ENCODE measurements at places on chromosomes 2 and 18. TPM values are rescaled to one million over a fixed set of nuclear protein-coding genes. Genes with fewer than 3 reads are reported as not detected.

GRCh38 chr2:240539906-240540305 is 17.9 kb downstream of the ANKMY1 start:
- H3K4me1 ChIP-seq, result no peaks in the 10 kb centered on the region
- no peak overlapping the region for H3K4me3 ChIP-seq
- H3K36me3 ChIP-seq, result peaks cover 36% of the 10 kb centered on the region
- no peaks in the 10 kb centered on the region for H3K27me3 ChIP-seq
- no peak for DNase-seq

GRCh38 chr2:120044336-120044735 is 31.5 kb downstream of the EPB41L5 start:
- DNase-seq, result no peak
- H3K36me3 ChIP-seq, result peaks cover 42% of the 10 kb centered on the region
- H3K4me3 ChIP-seq, result no peak overlapping the region

DNA sequence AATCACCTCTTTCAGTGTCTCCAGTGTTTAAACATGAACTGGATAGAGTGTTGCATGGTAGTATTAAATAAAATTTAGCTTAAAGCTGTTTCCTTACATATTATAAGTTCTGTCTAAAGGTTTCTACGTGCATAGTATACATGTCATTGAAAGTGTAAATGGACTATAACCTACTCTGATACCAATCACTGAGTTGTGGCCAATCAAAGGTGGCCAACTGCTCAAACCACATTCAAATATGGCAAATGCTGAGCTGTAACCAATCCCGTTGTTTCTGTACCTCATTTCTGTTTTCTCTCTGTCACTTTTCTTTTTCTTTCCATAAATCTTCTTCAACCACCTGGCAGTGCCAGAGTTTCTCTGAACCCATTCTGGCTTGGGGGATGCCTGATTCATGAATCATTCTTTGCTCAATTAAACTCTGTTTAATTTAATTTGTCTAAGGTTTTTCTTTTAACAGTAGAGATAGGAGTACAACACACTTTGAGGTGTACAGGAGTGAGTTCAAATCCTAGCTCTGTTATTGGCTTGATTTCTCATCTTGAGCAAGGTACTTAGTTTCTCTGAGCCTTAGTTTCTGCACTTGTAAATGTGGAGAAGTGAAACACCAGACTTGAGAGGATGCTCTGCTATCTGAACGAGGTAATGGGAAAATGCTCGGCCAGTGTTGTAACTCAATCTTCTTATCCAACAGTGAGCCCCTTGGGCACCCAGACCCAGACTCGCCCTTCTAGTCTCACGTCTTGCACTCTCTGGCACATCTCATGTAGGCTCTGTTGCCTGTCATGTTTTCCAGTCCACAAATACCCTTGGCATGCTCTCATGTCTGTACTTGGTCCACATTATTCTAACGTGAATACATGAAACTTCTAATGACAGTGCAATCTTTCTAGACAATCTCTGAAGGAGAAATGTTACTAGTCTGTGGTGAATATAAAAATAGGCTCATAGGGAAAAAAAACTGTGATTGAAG is 228.0 kb downstream of the PIK3C3 start:
- no peaks in the 10 kb centered on the region for H3K27me3 ChIP-seq
- H3K36me3 ChIP-seq, result no peaks in the 10 kb centered on the region
- H3K27ac ChIP-seq, result no peak overlapping the region
- peaks cover 13% of the 10 kb centered on the region for H3K4me1 ChIP-seq
- H3K4me3 ChIP-seq, result no peak overlapping the region
- DNase-seq, result no peak

- no peak for DNase-seq
- H3K27ac ChIP-seq, result no peak overlapping the region
- H3K4me3 ChIP-seq, result no peak overlapping the region
- peaks cover 30% of the 10 kb centered on the region for H3K36me3 ChIP-seq
- no peaks in the 10 kb centered on the region for H3K27me3 ChIP-seq
- H3K4me1 ChIP-seq, result no peaks in the 10 kb centered on the region
These were observed 14.7 kb downstream of the ZNF142 start for GRCh38 chr2:218644721-218645120.

DNA sequence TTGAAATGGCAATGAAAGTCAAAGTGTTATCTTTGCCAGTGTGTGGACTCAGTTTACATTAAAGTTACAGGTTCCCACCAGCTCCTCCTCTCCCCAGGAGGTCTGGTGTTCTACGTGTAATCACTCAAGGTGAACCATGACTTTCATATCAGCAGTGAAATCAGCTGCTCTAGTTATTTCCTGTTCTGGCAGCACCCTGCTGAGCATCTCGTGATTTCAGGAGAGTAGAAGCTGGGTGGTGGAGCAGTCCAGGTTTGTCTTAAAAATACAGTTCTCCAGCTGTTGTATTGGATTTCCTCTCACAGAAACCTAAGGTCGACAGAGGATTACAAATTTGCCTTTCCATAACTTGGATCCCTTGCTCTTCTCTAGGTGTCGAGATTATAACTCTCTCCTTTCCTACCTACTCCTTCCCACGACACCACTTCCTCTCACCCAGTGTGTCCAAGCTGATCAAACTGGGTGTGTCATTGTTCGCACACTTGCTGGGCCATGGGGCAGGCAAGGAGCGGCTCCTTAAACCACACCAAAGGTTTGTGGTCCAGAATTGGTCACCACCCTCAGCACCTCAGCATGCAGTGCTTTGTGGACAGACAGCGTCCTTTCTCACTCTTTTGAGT is 13.0 kb upstream of the ARHGAP25 start:
- no peak for DNase-seq
- H3K27me3 ChIP-seq, result peaks cover 6% of the 10 kb centered on the region
- H3K4me3 ChIP-seq, result no peak overlapping the region
- H3K27ac ChIP-seq, result no peak overlapping the region

- H3K4me1 ChIP-seq, result peaks cover 20% of the 10 kb centered on the region
- no peak overlapping the region for H3K4me3 ChIP-seq
- H3K27ac ChIP-seq, result no peak overlapping the region
- no peaks in the 10 kb centered on the region for H3K36me3 ChIP-seq
- DNase-seq, result no peak
These were observed 684.6 kb upstream of the FANCL start for GRCh38 chr2:58925676-58926081.

- H3K27me3 ChIP-seq, result peaks cover 5% of the 10 kb centered on the region
- H3K4me3 ChIP-seq, result peak within 1 kb of the TSS; percentile 79
- H3K4me1 ChIP-seq, result peaks cover 14% of the 10 kb centered on the region
- peak; percentile 85 for DNase-seq
These were observed at the start of gene ANKRD53 for GRCh38 chr2:70978341-70979179. TSS of gene ANKRD53 (plus strand) at chr2:70978630. CDS start at chr2:70978646, 16 bp downstream.

GRCh38 chr2:239289545-239289944 is 111.3 kb downstream of the HDAC4 start:
- no peaks in the 10 kb centered on the region for H3K27me3 ChIP-seq
- H3K4me3 ChIP-seq, result no peak overlapping the region
- peaks cover 42% of the 10 kb centered on the region for H3K4me1 ChIP-seq
- no peaks in the 10 kb centered on the region for H3K36me3 ChIP-seq

GRCh38 chr18:2612996-2613395 is 41.6 kb downstream of the NDC80 start:
- peaks cover 22% of the 10 kb centered on the region for H3K36me3 ChIP-seq
- H3K27me3 ChIP-seq, result no peaks in the 10 kb centered on the region
- no peak overlapping the region for H3K27ac ChIP-seq

DNA sequence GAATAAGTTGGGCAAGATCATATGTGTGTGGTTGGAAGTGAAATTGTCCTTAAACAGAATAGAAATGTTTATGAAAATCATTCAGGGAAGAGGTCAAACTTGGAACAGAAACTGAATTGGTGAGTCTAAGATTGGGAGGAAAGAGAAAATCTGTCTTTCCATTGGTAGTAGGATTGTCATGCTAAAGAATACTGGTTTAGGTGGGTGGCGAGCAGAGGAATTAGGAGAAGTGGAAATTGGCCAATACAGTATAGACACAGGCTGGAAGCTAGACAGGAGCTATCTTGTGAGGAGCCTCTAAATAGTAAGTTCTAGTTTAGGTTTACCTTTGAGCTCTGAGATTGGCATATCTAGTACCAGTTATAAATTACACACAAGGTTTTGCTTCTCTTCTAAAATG is 80.9 kb upstream of the KYNU start:
- no peak overlapping the region for H3K4me3 ChIP-seq
- H3K27ac ChIP-seq, result peak overlapping the region; percentile 3
- no peaks in the 10 kb centered on the region for H3K36me3 ChIP-seq
- no peaks in the 10 kb centered on the region for H3K27me3 ChIP-seq
- DNase-seq, result no peak

DNA sequence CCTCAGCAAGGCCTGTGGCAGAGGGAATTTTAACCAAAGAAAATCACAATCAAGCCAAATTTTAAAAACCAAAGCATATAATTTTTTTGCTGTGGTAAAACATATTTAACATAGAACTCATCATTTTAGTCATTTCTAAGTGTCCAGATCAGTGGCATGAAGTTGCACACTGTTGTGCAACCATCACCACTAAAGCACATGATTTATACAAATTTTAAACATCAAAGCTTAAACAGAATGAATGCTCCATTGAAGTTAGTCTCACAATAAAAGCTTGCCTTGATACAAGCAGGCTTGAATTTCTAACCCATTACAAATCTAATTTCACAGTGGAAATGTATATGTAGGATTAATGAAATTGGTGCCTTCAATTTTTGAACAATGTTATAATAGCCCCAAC is 31.2 kb downstream of the FTCDNL1 start:
- H3K27ac ChIP-seq, result no peak overlapping the region
- peaks cover 18% of the 10 kb centered on the region for H3K27me3 ChIP-seq
- no peak for DNase-seq
- no peaks in the 10 kb centered on the region for H3K4me1 ChIP-seq
- no peaks in the 10 kb centered on the region for H3K36me3 ChIP-seq

DNA sequence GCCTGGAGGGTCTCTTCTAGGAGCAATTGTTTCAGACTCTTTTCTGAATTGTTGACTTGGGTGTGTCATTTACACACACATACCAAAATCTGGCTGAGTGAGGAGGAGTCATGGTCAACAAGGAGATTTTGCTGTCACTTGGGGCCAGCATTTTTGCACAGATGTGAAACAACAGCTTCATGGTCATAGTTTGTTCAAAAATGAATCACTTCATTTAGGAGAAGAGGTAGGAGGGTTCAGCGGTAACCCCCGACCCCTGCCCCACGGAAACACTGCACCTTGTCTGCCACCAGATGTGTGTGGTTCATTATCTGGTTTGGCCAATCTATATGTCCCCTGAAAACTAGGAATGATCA is 42.2 kb downstream of the LBH start:
- H3K36me3 ChIP-seq, result peaks cover 2% of the 10 kb centered on the region
- H3K27me3 ChIP-seq, result no peaks in the 10 kb centered on the region
- H3K27ac ChIP-seq, result peak overlapping the region; percentile 94
- H3K4me3 ChIP-seq, result no peak overlapping the region

DNA sequence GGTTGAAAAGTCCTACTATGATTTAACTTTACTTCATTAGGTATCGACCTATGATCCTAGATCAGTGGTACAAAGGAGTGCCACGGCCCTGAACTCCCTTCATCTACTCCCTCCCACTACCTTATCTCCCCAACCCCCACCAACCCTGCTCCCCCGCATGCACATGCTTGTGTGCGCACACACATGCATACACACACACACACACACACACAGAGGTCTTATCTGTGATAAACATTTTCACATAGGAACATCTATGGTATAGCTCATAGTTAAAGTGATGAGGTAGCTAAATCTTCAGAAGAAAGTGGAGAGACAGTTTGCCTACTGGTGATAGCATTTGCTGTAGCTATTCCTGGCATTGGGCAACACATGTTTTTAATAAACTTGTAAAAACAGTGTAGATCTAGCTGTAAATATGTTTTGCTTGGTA is 471.3 kb downstream of the ZEB2 start:
- no peak overlapping the region for H3K4me3 ChIP-seq
- no peak for DNase-seq
- H3K27ac ChIP-seq, result peak overlapping the region; percentile 8

DNA sequence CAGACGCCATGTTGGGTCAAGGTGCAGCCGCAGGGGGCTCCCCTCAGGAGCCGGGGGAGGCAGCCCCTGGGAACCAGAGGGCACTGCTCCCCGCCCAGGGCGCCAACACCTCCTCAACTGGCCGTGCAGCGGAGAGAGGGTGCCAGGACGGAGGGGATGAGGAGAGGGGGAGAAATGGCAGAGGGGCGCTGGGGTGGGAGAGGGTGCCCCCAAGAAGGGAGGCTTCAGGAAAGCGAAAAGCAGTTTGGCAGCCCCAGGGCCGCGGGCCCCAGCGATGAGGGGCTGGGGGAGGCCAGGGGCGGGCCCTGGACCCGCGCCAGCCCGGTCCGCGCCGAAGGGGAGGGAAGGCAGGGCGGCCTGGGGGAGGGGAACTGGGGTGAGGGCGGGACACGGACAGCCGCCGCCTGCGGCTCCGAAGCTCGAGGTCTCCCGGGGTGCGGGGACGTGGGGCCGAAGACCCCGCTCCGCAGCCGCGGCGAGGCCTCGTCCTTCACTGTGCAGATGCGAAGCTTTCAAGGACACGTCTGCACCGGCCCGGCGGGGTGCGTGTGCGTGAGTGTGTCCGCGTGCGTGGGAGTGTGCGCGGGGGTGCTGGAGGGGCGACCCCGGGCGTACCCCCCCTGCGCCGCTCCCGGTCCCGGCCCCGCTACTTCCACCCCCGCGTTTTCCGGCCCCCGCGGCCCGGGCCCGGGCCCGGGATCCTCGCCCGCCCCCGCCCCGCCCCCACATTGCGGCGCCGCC is 1.4 kb downstream of the DNMT3A start:
- no peak for DNase-seq
- peaks cover 3% of the 10 kb centered on the region for H3K36me3 ChIP-seq
- peaks cover 29% of the 10 kb centered on the region for H3K4me1 ChIP-seq
- H3K27ac ChIP-seq, result no peak overlapping the region
- H3K4me3 ChIP-seq, result peak overlapping the region; percentile 66

DNA sequence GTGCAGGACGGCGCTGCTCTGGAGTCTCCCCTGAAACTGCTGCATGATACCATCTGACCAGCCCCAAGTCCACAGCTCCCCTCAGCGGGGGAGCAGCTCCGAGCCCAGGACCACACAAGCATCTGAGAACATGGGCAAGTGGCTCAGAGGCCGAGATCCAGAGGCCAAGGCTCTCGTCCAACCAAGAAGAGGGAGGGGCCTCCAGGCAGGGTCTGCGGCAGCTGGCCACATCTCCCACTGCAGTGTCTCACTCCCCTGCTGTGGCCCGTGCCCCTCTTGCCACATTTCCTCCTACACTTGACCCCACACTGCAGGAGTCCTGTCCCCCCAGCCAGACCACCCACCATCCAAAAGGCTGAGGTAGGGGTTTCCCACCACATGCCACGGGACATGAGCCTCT is 50.2 kb downstream of the TFCP2L1 start:
- peaks cover 25% of the 10 kb centered on the region for H3K27me3 ChIP-seq
- H3K36me3 ChIP-seq, result no peaks in the 10 kb centered on the region
- H3K4me3 ChIP-seq, result no peak overlapping the region
- no peak for DNase-seq

DNA sequence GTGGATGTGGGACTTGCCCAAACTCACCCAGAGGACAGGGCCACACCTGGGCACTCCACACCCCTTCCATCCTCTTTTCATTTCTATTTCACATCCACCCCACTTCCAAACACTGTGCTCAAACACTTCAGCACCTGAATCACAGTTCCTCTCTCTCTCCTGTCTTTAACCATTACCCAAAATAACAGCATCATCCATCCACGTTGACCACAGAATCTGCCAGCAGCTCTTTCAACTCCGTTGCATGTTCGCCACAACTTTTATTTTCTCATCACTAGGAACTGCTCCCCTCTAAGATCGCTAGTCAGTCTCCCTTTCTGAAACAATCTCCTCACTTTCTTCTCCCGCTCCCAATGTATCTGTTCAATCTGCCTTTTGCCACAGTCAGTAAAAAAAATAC is 121.6 kb upstream of the HNRNPA3 start:
- DNase-seq, result no peak
- no peaks in the 10 kb centered on the region for H3K36me3 ChIP-seq
- H3K4me1 ChIP-seq, result no peaks in the 10 kb centered on the region
- no peak overlapping the region for H3K4me3 ChIP-seq
- H3K27me3 ChIP-seq, result no peaks in the 10 kb centered on the region

The ASIC4 gene
- total RNA-seq, result 0.13 TPM

The CD207 gene
- total RNA-seq, result not detected

The CDK15 gene
- 0.70 TPM for total RNA-seq

The ASB18 gene
- total RNA-seq, result not detected
